Gastrocnemius medialis (tissue), 4 donors: ENCODE measurements at places on chromosomes 16 and 17.

DNA sequence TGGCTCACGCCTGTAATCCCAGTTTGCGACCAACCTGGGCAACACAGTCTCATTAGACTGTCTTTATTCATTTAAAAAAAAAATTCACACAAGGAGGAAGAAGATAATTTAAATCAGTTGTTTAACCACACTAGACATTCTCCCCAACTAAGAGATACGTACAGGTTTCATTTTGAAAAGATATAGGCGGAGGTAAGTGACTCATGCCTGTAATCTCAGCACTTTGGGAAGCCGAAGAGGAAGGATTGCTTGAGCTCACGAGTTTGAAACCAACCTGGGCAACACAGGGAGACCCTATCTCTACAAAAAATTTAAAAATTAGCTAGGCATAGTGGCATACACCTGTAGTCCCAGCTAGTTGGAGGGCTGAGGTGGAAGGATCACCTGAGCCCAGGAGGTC is 5.3 kb downstream of the CMTM4 start:
- DNase-seq, result no peak

- DNase-seq, result no peak
These were observed 4.9 kb downstream of the FBXO39 start for GRCh38 chr17:6780886-6781285.

- DNase-seq, result no peak
These were observed 14.6 kb downstream of the CDH3 start for GRCh38 chr16:68659412-68660358.

GRCh38 chr17:73987395-73987794 is 216.1 kb upstream of the RPL38 start:
- no peak for DNase-seq

GRCh38 chr17:45200701-45201100 is 21.0 kb upstream of the FMNL1 start:
- DNase-seq, result peak; percentile 78

GRCh38 chr17:4607773-4608187 is 23.5 kb downstream of the SMTNL2 start:
- no peak for DNase-seq

DNA sequence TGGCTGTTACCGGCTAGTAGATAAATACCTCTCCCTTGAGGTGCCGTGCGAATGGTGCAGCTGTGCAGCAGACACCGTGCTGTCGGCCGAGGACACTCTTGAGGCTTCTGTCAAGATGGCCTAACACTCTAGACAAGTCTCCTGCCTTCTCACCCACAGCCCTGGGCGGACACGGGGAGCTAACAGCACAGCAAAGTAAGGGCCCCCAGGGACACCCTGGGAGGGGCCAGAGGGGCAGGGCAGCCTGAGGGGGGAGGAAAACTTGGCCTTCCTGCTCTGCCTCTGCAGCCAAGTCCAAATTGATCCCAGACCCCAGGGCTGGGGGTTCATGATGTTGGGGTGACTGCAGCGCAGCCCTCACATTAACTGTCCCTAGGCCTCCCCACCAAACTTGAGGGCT is 210.2 kb downstream of the RPTOR start:
- no peak for DNase-seq

DNA sequence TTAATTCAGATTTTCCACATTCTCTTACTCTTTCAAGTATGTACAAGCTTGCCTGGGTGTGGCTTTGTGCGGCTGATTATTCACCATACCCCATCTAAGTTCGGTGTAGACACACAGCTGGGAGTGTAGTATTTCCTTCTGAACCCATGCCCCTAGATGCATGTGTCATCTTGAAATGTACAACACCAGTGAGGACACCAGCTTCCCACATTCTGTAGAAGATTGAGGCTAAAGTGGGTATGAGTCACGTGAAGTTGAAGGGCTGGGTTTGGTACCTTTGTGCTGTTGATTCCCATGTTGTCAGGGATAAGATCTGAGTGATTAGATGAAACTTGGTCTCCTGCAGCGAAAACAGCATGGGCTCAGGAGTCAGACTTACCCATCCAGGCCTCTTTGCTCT is 14.6 kb upstream of the DHX8 start:
- DNase-seq, result no peak

DNA sequence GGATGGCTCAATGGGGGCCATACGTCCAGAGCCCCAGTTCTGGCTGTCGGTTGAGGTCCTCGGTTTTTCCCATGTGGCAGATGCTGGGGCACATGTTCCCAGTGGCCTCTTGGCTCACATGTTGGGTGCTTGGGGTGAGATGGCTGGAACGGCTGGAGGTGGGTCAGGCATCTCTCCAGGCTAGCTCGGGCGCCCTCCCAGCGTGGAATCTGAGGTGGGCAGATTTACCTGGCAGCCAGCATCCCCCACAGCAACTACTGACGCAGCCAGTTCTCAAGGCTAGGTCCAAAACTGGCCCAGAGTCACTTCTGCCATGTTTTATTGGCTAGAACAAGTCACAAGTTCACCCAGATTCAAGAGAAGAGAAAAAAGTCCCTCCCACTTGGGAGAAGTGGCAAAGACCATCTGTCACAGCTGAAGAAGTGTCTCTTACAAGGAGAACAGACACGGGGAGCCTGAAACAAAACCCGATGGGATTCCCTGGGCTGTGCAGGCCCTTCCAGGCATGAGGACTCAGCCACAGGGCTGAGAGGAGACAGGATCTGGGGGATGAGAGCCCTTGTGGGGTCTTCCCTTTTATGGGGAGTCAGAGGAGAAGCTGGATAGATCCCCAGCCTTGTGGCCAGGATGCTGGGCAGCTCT is 15.2 kb downstream of the ACE start:
- no peak for DNase-seq

DNA sequence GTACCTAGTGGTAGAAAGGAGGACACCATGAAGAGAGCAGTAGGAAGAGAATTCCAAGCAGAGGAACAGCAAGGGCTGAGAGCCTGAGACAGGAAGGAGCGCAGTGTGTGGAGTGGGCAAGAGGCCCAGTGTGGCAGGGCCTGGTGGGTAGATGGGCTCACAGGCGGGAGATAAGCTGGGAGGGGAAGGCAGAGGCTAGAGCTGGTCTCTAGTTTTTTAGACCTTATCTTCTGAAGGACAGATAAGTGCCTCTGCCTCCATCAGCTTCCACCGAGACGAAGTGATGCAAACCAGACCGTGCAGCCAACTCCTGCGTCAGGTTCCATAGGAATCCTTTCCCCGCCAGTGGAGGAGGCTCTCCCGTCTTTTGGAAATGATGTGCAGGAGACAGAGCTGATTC is 33.6 kb downstream of the CDH1 start:
- no peak for DNase-seq

DNA sequence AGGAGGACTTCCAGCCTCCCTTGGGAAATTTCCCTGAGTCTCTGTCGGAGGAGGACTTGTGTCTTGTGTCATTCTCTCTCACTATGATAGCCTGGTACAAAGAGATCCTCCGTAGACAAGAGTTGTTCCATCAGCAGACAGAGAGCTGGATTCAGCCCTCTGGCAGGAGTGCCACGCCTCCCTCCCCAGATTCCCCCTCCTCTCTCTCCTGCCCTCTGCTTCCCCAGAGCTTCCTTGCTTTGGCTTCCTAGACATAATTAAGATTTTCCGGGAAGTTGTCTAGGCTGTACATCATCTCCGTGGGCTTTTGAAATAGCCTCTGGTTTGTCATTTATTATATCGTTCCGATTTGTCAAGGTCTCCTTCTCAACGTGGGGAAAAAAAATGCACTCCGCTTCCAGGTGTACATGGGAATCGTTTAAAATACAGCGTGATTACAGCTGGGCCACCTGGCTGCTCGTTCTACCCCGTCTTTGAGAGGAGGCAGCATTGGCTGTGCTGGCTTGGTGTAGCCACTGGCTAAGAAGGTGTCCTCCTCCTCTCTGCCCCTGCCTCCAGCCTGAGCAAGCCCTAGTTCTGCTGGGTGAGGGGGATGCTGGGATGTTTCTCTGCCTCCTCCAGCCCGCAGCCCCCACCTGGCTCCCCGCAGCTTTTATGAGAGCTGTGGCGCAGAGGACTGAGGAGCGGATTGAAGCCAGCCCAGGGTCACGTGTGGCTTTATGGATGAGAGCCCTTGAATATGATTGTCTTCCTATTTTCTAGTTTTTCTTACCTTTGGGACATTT is 282.5 kb downstream of the SNX29 start:
- no peak for DNase-seq

GRCh38 chr16:2194852-2195321 is 1.5 kb downstream of the CASKIN1 start:
- peak; percentile 49 for DNase-seq

- no peak for DNase-seq
These were observed 3.5 kb upstream of the UBALD2 start for GRCh38 chr17:76261421-76262215.

DNA sequence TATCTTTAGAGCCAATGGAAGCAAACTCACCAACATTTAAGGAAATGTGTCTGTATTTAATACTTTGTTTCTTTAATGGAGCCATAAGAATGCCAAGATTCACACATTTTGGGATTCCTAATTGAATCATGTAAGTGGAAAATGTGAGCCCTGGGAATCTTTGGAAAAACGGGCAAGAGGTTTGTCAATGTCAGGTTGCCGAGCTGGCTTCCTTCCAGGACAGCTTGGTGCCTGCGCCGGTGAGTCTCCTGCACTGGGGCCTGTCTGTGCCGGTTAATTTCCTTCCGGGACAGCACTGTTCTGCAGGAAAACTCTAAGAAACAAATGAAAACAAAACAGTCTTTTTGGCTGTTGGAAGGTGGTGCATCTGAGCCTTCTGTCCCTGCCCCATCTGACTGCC is 210.6 kb downstream of the HAPSTR1 start:
- DNase-seq, result no peak

DNA sequence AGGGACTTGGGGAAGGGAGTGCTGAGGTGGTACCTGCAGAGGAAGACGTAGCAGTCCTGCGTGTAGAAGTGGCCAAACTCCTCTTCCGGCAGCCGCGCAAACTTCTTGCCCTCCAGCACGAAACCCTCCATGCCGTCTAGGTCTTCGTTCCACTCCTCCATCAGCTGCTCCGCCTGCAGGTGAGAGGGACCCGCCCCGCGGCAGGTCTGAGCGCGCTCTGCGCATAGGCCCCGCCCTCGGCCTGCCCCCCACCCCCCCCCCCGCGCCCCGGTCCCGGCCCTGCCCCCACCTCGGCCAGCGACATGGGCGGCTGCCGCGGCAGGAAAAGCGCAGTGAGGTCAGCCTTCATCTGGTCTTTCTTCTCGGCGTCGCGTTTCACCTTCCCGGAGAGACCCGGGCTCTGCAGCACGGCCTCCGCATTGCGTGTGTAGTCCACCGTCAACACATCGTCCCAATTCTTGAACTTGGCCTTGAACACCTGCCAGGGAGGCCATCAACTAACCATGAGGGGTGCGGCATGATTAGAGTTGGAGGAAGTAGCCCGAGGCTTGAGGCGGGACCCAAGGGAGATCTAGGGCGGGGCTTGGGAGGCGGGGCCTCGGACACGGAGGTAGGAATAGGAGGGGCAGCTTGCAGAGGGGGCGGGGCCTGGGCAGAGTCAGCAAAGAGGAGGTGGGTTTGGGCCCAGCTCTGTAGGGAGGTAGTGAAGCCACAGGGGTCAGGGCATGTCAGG is 11.5 kb downstream of the FLII start:
- no peak for DNase-seq

DNA sequence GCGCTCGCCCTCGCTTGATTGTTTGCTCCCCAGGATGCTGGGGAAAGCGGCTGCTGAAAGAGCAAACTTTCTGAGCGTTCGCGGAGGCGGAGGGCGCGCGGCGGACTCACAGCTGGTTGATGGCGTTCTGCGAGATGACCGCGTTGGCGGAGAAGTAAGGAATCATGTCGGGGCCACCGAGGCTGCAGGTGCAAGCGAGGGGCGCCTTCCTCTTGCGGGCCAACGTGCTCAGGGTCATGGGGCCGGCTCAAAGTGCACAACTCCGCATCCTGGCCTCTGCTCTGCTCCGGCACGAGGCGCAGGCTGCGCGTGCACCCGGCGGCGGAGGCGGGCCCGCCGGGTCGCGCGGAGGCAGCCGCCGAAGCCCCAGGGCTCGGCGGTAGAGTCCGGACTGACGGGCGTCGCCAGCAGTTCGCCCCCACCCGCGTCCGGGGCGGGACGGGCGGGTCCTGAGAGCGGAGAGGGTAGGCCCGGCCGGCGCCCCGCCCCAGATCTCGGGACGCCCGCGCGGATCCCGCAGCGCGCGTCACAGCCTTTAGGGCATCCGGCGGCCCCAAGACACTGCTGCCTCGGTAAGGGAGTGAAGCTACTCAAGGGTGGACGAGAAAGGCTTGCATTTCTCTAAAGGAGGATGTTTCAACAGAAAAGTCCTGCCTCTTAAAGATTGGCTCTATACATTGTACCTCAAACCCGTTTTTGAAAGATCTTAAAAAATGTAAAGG is 138.5 kb upstream of the CORO6 start:
- peak; percentile 91 for DNase-seq

DNA sequence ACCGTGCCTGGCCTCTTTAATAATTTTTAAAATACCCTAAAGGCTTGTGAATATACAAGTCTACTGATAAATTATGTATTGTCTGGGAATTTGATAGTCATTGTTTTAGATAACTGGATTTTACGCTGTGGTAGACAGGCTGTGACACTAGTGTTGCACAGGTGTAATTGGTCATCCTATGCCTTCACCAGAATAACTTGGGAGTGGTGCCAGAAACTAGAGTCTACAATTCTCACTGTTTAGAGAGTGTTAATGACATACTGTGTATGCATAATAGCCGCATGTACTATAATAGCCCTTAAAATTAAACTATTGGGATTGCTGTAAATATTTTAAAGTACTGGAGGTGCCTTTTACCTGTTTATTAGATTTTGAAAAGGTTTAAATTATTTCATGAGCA is 11.4 kb downstream of the CNEP1R1 start:
- DNase-seq, result no peak

DNA sequence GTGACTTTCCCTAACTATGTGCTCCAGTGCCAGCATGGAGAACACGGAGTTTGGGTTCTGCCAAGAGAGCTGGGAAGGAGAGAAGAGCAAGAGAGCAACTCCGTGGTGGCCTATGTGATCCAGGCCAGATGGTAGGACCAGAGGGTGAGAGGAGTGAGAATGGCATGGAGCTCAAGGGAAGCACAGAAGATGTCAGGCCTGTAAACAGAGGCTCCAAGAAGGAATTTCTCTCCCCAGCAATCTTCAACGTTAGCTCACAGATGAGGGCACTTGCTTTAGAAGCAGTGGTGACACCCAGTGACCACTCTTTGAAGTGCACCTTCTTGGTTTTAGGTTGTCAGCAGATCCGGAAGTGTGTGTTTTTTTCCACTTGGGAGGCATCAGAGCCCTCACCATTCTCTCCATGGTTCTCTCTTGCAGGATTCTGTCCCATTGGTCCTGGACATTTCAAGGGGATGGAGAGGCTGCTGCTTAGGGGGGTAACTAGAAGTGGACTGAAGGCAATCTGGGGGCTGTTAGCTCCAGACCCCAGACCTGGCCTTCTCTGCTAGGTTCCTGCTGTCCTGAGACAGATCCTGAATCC is 18.1 kb upstream of the TMEM98 start:
- peak; percentile 20 for DNase-seq

- no peak for DNase-seq
These were observed 606.2 kb downstream of the WWOX start for GRCh38 chr16:78705694-78706093.

GRCh38 chr17:11898526-11899235 is 98.6 kb downstream of the ZNF18 start:
- no peak for DNase-seq

GRCh38 chr16:75996491-75996890 is 270.2 kb upstream of the CPHXL start:
- DNase-seq, result no peak

DNA sequence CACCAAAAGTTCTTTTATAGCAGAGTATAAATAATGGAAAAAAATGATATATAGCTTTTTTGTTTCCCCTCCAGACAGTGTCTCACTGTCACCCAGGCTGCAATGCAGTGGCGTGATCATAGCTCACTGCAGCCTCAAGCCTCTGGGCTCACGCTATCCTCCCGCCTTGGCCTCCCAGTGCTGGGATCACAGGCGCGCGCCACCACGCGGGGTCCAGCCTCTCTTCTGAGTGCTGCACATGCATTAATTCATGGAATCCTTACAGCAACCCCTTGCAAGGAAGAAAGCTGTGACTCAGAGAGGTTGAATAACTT is 18.0 kb upstream of the ZNF629 start:
- DNase-seq, result no peak
